Left renal cortex interstitium (tissue), 4 donors: ENCODE measurements at places on chromosomes 3 and 15.

- no peak for DNase-seq
Observed at GRCh38 chr15:76903251-76903681, 1.9 kb downstream of the SCAPER start.

DNA sequence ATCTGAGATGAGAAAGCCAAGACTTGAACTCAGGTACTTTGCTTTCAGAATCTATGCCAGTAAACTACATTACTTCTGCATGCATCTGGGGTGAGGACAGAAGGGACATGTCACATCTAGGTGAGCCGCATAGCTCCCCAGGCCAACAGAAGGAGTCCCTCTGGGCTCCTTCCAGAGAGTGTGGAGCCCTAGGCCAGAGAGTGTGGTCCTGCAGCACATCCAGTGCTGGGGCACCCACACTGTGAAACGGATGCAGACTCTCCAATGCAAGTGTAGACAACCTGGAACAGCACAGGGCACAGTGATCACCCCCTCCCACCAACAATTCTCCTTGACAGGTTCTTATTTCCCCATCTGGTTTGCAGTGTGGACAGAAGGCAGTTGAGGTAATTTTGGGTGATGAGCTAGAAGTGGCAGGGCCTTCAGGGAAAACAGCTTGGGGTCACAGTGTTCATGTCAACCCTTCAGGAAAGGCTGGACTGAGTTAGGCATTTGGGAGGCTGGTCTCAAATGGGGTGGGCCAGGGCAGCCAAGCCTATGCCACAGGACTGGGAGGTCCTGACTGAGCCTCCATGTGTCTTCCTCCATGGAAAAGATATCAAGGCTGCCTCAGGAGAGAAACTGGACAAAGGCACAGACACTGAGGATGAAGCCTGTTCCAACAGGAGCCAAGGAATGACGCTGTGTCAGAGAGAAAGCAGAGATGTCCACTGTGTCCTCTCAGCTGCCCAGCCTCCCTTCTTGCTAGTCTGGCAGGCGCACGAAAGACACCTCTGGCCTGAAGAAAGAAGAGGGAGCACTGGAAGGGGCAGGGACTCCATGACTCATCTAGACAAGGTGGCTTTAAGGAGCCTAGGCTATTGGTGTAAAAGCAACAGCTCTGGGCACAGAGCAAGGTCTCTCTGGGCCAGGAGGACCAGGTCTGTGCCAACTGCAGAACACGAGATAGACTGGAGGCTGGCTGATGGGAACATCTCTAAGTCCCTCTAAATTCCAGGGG is 1.7 kb downstream of the PLCD1 start:
- no peak for DNase-seq

DNA sequence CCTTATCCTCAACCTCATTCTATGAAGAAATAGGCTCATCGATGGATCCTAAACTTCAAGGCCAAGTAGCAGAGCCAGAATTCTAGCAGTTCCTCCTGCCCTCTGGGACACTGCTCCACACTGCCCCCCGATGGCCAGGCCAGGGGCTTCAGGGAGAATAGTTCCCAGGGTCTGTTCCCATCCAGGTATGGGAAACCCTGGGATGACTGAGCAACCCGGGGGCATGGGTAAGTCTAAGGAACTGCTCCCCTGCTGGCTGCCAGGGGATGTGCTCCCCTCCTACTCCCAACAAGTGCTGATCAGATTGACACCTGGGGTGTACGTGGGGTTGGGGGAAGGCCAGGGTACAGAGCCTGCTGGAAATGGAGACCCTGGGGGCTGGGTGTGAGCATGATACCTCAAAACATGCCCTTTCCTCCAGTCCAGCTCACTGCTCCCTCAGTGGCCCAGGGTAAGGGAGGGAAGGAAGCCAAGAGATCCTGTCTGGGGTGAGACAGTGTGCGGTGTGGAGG is 7.6 kb downstream of the ULK3 start:
- no peak for DNase-seq

DNA sequence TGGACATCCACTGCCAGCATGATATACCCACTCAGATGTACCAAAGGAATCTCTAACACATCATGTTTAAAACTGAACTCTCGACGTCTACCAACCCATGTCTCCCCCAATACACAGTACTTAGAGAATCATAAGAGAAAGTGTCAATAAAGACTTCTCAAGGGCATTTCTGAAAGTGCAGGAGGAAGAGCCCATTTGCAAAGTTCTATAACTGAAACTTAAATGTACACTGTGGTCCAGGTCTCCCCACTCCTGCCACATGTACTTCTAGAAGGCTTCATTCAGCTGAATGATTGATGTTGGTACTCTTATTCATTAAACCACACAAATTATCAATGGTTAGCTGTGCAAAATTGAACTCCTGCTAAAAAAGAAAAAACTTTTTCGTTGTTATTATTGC is 31.8 kb downstream of the HERC1 start:
- no peak for DNase-seq

DNA sequence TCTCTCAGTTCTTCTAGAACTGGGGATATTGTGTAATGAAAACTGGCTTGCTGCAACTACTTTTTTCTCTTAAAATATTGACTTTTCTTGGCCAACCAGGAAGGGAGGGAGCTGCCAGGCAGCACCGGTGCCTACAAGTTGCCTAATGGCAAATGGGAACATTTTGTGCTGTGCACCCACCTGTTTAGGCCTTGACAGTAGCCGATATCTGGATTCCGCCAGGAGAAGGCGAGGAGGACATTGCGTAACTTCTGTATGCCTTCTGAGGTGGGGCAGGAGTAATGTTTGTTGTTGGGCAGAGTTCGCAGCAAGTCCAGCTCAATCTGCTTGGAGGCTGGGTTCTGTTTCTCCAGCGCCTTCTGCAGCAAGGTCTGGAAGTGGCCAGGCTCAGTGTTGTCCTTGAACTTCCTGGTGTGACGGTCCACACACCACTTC is 64.9 kb downstream of the TBC1D2B start:
- DNase-seq: no peak

DNA sequence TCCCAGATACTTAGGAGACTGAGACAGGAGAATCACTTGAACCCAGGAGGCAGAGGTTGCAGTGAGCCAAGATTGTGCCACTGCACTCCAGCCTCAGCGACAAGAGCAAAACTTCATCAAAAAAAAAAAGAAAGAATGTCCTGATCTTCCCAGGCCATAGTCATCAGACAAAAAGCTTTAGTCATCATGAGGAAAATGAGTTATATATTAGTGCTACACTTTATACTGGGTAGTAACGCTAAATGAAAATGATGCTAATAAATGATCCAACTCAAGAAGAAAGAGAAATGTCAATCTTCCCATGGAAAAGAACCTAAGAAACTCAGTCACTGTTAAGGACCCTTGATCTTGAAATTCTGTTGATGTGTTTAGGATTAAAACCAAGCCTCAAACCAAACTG is 26.3 kb upstream of the TRIM59 start:
- DNase-seq: no peak

DNA sequence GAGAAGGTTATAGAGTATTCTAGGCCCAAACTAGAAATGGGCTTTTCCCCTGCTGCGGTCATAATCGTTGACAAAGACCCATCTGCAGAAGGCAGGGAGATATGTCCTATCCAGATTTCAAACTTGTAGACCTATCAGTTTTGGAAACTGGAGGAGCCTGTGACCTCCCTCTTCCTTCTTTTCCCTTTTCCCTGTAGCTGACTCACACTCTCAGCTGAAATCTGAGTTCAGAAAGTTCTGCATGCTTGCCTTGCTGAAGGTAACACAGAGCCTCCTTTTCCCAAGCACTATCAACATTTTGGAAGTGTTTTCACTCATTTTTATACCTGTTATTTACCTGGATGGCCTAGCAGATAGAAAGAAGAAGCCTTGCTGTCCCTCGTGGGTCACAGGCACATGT is 59.1 kb upstream of the PSMD6 start:
- DNase-seq: no peak

DNA sequence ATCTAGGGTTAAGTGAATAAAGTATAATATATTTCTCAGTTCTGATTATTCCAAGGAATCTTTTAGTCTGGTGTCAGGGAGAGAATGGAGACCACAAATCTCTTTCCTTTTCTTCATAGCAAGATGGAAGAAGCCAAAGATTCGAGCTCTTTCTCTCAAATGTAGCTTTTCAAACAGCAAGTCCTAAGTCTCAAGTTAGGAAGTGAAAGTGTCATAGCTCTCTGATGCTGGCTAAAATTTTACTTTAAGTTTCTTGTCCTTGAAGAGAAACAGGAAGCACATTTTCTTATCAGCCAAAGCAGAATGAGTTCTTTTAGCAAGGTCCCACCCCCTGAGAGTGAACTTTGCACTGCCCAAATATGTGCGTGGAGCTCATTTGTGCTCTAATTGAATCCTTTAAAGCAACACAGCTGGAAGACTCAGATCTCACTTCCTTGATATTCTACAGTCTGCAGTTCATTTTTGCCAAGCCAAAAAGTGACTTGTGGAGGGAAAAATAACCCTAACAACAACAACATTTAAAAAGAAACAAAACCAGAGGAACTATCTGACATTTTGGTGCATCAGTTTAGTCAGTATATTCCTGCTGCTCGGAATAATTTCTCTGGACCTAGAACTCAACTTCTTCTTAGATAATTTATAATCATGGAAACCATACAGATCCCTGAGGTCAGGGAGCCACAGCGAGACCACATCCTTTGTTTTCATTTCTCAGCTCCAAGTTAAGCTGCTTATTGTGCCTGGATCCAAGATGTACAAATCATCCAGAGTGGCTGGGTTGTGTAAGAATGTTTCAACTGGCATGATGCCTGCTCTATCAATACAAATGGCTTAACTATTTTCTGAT is 238.7 kb upstream of the P2RY1 start:
- peak; percentile 77 for DNase-seq

DNA sequence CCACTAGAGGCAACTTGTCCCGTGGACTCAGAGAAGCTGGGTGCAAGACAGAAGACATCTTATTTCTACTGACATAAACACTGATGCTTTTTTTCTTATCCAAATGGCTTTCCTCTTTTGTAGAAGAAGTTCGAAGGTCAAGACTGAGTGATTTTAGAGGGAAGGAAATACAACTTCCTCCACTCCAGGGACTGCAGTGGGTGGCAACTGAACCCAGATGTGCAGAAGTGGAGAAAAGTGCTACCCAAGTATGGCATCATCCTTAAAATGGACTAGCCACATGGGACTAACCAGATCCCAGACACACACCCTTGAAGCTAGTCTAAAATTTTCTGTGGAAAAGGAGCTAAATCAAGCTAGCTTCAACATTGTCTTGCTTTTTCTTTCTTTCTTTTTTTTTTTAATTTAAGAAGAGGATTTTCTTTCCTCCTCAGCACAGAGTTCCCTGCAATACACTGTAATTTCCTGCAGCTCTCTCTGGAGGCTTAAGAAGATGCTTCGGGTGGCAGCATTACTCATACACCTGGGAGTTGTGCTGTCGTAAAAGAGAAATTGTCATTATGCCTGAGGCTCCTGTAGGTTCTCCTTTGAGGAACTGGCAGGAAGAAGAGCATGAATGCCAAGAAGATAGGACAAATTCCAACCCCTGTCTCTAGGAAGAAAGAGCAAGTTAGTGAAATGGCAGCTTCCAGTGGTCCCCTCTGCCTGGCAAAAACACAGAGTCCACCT is 3.8 kb upstream of the FRMD4B start:
- no peak for DNase-seq

DNA sequence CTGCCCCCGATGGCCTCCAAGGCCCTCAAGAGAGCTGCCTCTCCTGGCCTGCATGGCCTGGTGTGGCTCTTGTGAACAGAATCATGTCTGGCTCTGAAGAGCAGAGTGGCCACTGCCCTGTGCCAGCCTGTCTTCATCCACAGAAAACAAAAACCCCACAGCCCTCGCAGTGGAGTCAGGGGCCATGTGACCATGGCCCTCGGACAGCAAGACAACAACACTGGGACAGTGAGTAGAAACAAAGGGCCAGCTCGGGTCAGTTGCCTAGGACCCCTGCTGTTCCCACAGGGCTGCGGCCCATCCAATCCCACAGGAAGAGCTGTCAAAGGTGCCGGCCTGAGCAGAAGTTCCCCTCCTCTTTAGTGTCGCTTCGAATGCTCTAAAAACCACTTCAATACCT is 72.5 kb downstream of the UMPS start:
- DNase-seq: no peak

DNA sequence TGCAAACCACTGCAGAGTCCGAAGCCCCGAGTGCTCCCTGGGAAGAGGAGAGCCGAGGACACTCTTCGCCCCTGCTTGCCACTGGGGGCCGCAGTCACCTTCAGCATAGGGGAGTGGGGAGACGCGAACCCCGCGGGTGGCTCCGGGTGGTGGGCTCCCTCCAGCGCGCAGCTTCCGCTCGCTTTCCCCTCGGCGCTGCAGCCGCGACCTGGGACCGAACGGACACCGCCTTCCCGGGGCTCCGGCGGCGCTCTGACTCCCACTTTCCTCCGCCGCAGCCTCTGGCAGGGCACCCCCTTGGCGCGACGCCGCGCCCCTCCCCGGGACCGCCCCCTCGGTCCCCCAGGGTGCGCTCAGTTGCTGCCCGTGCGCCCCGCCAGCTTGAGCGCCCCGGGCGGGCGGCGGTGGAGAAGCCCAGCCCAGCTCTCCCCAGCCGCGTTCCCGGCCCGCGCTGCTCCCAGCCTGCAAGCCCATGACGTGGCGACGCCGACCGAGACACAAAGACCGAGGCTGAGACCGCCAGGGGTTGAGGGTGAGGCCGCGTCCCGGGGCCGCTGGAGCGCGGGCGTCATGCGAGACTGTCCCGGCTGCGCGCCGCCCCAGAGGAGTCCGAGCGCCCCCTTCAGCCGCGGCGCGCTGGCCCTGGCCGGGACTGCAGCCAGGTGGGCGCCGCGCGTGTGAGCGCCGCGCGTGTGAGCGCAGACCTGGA is at the start of gene MINAR1:
Gene MINAR1, plus strand, starts transcription at position 701 of the 709 bp plus-strand sequence. CDS start 23,812 bp downstream, outside the sequence.
- DNase-seq: no peak

GRCh38 chr3:193829781-193830180 is 236.8 kb downstream of the OPA1 start:
- DNase-seq: no peak

DNA sequence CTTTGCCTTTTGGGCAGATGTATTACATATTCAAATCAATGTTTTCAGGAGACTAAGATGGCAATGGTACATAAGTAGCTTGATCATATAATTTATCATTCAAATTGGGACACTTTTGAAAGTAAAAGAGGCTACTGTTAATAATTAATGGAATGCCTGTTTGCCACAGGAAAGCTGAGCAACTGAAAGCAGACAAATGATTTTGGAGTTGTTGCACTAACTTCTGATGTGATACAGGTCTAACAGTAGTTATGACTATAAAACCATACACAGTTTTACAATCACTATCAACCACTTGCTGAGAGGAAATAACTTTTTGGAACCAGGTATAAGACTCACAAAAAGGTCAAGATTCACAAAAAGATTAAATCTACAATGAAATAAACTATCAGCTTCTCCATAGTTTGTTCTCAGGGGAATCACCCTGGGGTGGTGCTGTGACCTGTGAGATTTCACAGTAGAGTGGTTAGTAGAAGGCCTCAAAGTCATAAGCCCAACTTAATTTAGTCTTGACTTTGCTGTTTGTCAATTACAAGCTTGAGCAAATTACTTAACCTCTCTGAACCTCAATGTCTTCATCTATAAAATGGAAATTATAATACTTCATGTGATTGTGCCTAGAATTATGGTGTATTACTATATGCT is 42.7 kb downstream of the HHLA2 start:
- DNase-seq: no peak

- no peak for DNase-seq
Observed at GRCh38 chr3:52962160-52962559, 64.8 kb upstream of the STIMATE start.
